ENCODE measurements at places on chromosomes 4 and X. TPM values are rescaled to one million over a fixed set of nuclear protein-coding genes. Genes with fewer than 3 reads are reported as not detected.

TEX13C gene
- polyA plus RNA-seq = not detected

PF4V1 gene
- polyA plus RNA-seq = not detected

MAGEE1 gene
- polyA plus RNA-seq = 0.26 TPM

REELD1 gene
- not detected for polyA plus RNA-seq

RFC1 gene
- polyA plus RNA-seq = 32.6 TPM

UGT2A2 gene
- polyA plus RNA-seq = not detected

ZCCHC12 gene
- polyA plus RNA-seq = not detected

HSFX4 gene
- polyA plus RNA-seq = not detected

XAGE2 gene
- polyA plus RNA-seq = not detected

FSTL5 gene
- polyA plus RNA-seq = not detected

PPEF2 gene
- not detected for polyA plus RNA-seq

DNA sequence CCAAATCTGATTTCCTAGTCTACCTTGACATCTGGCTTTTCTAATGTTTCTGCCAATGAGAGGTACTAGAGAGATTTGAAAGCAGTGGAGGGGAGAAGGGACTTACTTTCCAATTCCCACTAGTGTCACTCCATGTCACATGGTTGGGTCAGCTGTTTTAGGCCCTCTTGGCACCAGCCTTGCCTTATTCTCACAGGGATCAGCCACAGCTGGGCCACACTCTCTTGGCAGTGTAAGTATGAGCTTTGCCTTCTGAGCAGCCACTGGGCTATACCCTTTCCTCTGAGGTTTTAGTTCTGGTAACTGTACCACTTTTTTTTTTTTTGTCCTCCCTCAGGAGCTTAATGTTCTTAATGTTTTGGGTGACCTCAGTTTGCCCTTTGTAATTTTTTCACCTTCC, 10.2 kb upstream of the ADH1C start:
- no peak for DNase-seq

DNA sequence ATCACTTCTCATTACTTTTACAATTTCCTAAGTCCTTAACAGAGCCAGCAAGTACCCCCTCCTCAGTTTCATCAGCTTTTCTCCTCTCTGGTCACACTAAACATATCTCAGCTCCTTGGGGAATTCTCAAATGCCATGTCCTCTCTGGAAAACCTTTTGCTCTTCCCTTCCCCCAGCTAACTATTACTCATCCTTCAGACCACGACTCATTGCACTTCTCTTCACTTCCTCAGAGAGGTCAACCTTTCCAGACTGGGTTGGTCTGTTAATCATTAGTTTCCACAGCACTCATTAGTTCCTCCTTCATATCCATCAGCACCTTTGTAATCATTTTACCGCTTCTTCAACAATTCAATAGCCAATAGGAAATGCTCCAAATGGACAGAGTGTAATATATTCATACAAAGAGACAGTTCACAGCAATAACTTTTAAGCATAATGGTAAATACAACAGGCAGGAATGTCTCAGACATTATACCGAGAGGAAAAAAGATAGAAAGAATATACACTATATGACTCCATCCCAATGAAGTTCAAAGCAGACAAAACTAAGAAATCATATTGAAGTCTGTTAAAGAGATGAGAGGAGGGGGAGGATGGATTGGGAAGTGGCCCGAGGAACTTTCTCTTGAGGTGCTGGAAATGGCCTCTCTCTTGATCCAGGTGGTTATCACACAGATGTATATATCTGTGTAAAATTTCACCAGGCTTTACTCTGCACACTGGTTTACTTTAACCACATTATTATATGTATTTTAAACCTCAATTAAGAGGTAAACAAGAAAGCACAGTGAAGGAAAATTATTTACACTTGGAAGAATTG, 39.6 kb downstream of the DDX60L start:
- peak; percentile 16 for DNase-seq

- DNase-seq = no peak
These were observed 6.6 kb downstream of the HELQ start for GRCh38 chr4:83449009-83449408.

DNA sequence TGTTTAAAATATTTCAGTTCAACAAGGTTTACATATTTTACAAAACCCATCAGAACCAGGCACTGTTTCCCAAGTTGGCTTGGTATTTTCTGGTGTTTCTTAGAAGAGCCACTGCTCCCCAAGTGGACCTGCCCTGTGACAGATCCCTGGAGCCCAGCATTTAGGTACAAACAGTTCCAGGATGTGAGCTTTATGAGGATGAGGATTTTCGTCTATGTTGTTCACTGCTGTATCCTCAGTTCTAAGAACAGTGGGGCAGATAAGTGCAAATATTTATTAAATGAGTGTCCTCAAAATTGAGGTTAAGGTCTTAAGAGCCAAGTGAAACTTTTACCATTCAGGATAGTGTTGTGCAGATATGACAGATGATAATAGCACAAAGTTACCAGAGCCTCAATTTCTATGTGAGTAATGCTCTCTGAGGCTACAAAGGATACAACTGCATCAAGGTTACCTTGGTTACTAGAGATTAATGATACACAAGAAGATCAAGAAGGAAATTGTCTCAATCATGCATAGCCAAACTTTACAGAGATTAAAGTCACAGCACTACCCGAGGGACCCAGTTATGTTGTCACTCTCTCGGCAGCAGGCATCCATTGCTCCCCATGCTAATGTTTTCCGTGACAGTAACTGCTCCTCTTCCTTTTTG, 37.5 kb downstream of the ANXA3 start:
- no peak for DNase-seq

DNA sequence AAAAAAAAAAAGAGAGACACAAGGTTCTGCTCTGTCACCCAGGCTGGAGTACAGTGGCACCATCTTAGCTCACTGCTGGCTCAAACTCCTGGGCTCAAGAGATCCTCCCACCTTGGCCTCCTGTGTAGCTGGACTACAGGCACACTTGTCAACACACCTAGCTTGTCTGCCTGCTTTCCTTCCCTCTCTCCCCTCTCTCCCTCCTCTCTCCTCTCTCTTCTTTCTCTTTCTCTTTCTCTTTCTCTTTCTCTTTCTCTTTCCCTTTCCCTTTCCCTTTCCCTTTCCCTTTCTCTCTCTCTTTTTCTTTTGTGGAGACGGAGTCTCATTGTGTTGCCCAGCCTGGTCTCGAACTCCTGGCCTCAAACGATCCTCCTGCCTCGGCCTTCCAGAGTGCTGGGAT, 132.1 kb downstream of the DIPK2B start:
- DNase-seq = no peak

DNA sequence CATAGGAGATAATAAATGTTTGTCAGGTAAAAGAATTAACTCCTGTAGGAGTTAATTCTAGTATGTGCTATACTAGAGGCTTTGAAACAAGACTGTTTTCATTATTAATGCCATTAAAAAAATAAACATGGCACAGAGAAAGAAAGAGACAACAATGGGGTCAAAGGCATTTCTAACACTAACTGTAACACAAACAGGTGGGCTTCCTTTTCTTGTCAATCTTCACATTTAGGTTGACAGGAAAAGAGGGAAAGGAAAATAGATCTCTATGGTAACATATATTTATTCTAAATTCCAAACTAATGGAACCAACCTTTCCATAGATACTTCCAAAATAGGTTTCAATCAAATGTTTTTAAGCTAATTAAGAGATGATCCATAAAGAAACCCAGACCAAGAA, 9.8 kb downstream of the ANKRD17 start:
- no peak for DNase-seq

GRCh38 chrX:23845351-23845817, 62.4 kb downstream of the APOO start:
- no peak for DNase-seq

DNA sequence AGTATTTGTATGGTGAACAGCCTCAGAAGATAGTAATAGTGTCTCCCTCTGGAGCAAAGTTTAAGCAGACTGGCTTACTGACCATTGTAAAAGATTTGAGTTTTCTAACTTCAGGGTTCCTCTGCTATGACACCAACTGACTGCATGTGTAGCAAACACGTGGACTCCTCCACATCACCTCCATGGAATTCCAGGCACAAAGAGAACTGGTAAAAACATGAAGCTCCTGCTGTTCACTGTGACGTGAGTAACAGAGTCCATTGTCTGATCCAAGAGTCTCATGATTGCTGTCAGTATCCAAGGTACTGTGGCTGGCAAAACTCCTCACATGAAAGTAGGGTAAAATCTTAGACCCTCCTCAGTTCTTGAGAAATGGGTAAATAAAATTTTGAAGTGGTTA, 107.6 kb upstream of the FAM9B start:
- DNase-seq = peak; percentile 27

DNA sequence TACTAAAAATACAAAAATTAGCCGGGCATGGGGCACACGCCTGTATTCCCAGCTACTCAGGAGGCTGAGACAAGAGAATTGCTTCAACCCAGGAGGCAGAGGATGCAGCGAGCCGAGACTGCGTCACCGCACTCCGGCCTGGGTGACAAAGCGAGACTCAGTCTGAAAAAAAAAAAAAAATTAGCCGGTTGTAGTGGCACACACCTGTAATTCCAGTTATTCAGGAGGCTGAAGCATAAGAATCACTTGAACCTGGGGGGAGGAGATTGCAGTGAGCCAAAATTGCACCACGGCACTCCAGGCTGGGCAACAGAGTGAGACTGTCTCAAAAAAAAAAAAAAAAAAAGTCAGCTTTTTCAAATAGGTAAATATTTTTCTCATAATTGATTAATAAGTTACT, 71.9 kb downstream of the WDFY3 start:
- DNase-seq = no peak

- DNase-seq = no peak
These were observed 28.7 kb downstream of the PDLIM5 start for GRCh38 chr4:94480362-94480951.

DNA sequence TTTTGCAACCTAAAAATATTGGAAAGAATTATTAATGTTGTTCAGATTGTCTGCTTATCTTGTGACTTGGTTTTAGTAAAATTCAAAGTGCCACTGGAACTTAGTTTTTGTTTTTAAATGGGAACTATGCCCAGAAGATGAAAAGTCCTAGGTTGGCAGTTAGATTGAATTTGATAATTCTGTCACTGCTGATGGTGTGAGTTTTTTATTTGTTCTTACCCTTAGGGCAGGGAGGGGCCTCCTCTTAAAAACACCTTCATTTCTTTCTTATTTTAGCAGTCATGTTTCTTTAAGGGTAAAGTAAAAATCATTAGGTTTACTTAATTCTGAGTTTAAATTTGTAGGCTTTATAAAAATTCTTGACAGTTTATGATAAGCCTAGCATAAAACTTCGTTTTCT, 80.6 kb downstream of the AFF1 start:
- DNase-seq = no peak

DNA sequence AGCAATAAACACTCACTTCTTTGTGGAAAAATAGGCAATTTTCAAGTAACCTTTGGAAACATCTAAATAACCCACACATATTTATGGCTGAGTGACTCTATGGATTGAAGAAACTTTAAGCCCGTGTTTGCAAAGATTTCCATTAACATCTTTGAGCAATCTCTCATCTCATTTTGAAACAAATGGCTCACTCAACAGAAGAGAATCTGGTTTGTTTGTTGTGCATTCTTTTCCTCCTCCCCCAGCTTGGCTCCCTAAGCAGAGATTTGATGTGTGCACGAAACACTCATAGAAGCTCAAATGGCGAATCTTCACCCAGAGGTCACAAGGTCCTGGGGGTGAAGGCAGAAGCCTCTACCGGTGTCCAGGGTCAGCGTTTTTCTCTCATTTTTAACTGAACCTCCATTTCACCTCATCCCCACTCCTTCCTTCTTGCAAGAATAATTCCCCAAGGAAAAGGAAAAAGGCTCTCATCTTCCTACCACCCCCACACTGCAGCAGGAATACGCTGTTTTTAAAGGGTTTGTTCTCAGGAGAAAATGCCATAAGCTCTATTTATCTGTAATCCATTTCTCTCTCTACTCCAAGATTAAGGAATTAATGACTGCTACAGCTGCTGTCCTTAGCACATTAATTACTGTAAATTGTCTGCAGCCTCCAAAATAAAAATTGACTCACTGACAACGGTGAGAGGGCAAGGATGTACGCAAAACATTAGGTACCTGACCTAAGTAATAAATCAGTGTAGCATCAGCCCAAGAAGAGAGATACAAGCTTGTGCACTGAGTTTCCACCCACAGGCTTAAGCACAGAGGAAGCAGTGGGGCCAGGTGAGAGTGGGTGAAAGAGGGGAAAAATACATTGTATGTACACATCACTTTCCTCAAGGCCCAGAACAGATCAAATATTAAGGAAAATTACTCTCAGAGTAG, 307.6 kb upstream of the NOCT start:
- no peak for DNase-seq

DNA sequence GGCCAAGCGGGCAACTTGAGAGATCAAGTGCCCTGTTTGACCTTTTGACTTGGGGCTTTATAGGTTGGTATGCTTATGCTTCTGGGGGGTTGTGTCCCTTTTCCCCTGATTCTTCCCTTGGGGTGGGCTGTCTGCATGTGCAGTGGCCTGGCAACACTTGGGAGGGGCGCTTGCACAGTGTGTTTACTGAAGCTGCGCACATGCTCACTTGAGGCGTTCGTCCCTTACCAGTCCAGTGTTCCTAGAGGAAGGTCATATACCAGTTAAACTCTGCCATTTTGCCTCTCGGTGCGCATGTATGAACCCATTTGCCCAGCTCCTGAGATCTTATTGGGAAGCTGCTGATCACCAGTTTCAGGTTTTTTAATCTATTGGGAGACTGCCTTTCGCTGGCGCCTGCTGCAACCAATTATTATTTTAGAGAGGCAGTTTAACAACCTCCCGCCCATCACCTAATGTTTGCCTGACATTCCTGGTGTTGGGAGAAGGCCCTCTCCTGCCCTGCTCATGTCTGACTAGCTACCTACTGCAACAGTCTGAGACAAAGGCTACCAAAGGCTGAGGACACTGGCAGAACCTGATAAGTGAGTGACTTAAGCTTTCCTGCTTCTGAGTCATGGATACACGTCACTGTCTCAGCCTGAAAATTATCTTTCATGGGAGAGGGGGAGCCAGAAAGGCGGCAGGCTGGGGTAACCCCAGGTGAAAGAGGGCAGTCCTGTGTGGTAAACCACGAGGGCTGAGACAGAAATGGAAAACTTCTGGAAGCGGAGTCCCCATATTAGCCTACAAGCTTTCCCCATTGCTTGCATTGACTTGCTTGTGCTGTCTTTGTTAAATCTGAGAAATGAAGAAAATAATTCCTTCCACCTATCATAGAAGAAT, 97.6 kb downstream of the CPE start:
- DNase-seq = no peak
